Right renal pelvis (tissue), 4 donors: ENCODE measurements at places on chromosomes 7 and 10.

DNA sequence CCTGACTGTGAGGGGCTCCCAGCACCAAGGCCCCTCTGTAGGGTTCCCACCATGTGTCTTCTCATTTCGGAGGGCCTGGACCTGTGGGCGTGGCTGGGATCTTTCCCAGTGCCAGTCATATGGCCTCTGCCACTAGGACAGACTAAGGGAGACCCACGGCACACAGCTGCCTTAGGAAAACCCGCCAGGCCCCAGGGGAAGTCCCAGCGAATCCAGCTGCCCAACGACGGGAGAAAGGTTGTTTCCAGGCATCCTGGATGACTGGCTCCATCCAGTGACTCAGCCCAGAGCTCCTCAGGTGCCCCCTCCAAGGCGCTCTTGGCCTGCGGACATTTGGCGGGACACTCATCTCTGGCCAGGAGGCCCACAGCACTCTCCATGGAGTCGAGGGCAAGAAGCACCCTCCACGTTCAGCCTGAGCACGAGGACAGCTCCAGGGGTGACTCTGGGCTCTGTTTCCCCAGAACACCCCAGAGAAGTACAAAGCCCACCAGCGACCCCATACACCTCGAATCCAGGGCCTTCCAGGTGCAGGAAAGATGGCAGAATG is 39.9 kb downstream of the PWWP2B start:
- no peak for DNase-seq

DNA sequence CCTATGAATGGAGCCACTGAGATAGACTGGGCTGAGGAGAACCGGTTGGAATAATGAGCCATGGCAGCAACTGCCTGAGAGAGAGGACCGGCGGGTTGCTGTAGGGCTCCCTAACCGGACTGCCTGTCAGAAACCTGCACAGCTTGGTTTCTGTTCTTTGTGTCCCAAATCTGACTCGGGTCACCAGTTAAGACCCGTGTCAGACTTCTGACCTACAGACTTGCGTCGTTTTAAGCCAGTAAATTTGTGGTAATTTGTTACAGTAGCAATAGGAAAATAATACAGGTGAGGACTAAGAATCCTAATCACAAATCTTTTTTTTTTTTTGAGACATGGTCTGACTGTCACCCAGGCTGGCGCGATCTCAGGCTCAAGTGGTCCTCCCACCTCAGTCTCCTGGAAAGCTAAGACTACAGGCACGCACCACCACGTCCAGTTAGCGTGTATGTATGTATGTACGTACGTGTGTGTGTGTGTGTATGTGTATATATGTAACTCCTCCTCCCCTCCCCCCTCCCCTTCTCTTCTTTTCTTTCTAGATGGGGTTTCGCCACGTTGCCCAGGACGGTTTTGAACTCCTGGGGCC is 672 bp upstream of the DDX56 start:
- no peak for DNase-seq

DNA sequence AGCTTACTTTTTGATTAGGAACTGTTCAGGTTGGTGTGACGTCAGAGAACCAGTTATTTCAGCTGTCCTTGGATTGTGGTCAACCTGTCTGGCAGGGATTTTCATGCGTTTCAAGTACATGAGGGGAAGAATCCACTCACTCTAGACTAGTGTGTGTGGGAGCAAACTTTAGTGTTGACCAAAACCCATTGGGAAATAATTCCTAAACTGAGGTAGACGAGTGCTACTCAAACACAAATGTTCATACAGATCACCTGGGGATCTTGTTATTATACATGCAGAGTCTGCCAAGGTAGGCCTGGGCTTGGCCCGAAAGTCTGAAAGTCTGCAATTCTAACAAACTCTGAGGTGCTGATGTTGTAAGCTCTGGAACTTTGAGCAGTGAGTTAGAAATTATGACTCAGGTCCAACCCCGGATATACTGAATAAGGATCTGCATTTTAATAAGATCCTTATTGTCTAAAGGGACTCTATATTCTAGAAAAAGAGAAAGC is 111.1 kb upstream of the CREB5 start:
- DNase-seq = no peak

GRCh38 chr7:92590711-92591310 is 621 bp upstream of the FAM133B start:
- no peak for DNase-seq

- DNase-seq = no peak
Observed at GRCh38 chr10:121544301-121544869, 53.9 kb downstream of the FGFR2 start.

- DNase-seq = no peak
Observed at GRCh38 chr10:78549140-78549935, 515.7 kb downstream of the RPS24 start.

DNA sequence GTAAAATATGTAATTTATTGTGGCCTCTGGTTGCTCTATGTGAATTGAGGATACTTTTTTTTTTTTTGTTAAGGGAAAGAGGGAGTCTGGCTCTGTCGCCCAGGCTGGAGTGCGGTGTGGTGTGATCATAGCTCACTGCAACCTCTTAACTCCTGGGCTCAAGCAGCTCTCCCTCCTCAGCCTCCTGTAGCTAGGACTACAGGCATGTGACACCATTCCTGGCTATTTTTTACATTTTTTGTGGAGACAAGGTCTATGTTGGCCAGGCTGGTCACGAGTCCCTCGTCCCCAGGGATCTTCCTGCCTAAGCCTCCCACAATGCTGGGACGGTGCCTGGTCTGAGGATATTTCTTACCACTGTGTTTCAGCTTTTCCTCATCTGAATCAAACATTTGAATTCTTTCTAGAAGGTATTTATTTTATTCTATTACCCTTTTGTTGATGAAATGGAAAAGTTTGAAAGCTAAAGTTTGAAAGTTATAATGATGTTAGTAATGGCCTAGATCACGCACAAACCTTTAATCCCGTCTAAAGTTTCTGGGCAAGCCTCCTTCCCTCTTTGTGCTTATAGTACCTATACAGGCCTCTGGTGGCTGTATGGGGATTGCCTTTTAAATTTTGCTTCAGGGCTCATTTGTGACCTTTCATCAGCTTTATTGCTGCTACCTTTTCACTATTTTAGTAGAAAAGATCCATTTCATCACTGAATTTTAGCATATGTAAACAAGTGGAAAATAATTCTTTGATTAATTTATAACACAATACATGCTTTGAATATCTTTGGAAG is 2.0 kb downstream of the IFRD1 start:
- DNase-seq = no peak

DNA sequence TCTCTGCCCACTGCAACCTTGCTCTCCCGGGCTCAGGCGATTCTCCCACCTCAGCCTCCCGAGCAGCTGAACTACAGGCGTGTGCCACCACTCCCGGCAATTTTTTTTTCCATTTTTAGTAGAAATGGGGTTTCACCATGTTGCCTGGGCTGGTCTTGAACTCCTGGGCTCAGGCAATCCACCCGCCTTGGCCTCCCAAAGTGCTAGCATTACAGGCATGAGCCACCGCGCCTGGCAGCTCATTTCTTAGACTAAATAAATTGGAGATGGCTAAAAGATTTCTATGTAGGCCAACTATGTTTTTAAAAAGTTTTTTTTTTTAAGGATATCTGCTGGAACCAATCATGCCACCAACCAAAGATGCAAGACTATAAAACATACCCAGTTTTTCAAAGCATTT is 67.8 kb downstream of the TRUB1 start:
- DNase-seq = no peak

DNA sequence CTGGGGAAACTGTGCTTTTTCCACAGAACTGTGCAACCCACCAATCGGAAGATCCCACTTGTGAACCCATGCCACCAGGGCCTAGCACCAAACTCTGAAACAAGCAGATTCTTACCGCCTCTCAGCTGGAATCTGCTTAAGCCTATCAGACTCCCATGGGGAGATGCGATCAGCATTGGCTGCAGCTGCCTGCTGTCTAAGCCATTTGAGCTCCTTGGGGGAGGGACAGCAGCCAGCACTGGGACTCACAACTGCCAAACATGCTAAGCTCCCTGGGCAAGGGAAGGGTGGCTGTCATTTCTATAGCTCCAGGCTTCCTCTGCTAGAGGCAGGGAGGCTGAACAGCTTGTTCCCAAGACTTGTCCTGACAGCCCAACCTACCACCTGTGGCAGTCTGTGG is 283.8 kb downstream of the CDK14 start:
- no peak for DNase-seq

DNA sequence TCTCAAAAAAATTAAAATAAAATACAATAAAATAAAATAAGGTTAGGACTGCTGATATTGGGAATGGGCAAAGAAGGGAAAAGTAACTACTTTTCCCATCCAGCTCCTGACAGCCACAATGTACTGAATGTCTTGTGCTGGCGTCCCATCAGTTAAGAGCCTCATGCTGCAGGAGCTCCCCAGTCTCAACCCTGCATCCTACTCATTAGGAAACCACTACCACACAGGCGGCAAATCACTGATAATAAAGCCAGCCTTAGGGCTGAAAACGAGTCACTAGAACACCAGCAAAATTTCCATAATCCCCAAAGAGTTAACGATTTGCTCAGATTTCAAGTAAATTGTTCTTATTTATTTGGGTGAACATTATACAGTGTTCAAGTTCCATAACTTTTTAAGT is 4.3 kb downstream of the YWHAG start:
- DNase-seq = no peak

- DNase-seq = no peak
Observed at GRCh38 chr7:42236266-42236975, 588 bp downstream of the GLI3 start.

GRCh38 chr7:28627263-28627653 is 214.9 kb downstream of the CREB5 start:
- no peak for DNase-seq

DNA sequence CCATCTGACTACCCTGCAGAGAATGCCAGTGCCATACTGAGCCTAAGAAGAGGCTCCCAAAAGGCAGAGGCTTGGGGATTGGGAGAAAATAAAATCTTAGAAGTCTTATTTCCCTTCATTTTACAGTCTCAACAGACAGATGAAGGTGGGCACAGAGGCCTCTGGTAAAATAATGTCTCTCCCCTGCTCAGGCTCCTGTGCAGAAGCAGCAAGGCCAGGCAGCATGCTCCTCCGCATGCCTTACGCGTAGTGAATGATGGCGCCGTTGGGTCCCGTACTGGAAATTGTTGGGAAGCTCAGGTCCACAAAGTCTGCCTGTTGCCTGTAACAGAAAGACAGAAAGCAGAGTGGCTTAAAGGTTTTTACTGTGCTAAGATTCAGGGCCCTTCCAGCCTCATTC is 45.8 kb downstream of the XPNPEP1 start:
- no peak for DNase-seq

DNA sequence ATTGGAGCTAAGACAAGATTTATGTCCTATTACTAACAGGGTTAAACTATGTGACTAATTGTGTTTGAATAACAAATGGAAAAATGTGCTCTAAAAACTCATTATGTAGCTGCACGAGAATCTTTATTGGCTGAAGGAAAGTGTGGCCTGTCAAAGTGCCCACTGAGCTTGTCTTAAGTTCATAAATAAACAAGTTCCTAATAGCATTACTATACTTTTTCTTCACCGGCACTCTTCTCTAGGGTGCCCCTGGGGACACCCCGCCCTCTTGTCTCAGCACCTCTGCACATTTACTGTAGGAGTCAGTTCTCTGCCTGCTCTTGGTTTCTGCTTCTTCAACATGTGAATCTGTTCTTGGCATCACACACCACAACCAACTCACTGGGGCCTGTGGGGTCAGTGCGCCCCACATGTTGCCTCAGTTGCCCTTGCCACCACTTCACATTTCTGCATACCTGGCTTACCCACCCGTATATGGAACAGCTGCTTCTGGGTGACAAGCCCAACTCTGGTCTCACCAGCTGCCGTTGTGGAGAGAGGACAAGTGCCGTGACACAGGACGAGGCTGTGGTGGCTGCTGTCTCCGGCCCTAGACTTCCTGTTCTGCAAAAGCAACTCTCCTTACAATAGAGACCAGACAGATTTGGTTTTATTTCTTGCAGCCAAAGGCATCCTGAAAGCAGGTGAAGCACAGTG is 96.3 kb upstream of the DDC start:
- DNase-seq = no peak

GRCh38 chr7:121485467-121486243 is 89.5 kb upstream of the FAM3C start:
- DNase-seq = no peak

DNA sequence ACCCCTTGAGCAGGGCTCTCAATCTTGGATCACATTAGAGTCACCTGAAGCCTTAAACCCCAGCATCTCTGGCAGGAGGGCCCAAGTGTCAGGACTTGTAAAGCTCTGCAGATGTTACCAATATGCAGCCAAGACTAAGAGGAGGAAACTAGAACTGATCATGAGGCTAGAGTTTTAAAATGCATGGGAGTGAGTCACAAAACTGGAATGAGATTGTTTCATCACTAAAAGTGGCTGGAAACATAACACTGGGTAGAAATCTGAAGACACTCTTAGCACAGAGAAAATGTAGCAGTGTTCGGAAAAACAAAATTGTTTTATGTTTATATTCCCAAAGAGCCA is 63.3 kb upstream of the GHITM start:
- DNase-seq = no peak

DNA sequence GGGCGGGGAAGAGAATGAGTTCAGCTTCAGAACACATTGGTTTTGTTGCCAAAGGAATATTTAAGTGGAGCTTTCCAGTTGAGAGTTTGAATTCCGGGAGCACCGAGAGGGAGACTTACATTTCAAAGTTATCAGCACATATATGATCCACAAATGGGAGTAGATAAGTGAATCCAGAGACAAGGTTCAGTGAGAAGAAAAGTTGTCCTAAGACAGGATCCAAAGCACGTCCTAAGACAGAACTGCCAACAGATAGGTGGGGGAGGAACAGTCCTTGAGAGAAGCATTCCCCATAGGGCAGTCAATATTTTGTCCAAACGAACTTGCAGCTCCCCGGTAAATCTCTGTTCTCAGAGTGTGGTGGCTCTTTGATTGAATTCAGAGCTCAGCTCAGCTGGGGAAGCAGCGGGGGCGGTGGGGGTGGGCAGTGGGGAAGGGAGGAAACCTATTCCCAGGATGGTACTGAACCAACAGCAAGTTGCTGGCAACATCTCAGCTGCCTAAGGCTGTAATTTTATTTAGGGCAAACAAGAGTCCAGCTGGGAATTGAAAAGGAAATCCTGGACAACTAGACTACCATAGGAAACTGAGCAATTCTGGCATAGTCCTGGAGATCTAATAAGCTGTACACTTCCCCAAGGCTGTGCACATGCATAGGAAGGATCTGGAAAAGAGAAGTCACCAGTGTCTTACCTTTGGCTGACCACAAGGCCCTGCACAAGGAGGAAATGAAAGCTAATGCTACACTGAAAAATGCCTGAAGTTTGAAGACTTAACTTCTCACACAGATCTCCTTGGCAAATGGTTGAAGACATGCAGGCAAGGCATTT is 94.2 kb upstream of the CXCL12 start:
- DNase-seq = no peak

- DNase-seq = no peak
Observed at GRCh38 chr7:137003086-137003485, 134.6 kb downstream of the CHRM2 start.

DNA sequence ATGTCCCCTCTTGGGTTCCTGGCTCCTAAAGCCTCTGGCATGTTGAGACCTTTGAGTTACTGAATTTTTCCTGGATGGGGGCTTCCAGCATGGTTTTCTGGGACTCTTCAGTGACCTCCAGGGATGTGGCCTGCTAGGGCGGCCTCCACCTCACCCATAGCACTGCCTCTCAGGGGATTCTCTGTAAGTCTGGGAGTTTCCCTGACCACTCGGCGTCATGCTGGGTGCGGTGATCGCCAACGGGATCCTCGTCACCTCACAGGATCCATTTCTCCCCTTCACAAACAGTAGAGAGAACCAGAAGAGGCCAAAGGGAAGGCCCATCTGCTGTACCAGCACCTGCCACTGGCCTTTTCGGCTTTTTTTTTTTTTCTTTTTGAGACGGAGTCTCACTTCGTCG is 84.3 kb downstream of the NPTX2 start:
- no peak for DNase-seq
